Type B pancreatic cell (in vitro differentiated cells): ENCODE measurements at places on chromosomes 12 and 14.

GRCh38 chr14:73452341-73453186 lies 5.8 kb downstream of the NUMB start:
- H3K27ac ChIP-seq = no peak overlapping the region
- no peaks in the 10 kb centered on the region for H3K27me3 ChIP-seq
- H3K4me1 ChIP-seq = peaks cover 20% of the 10 kb centered on the region

DNA sequence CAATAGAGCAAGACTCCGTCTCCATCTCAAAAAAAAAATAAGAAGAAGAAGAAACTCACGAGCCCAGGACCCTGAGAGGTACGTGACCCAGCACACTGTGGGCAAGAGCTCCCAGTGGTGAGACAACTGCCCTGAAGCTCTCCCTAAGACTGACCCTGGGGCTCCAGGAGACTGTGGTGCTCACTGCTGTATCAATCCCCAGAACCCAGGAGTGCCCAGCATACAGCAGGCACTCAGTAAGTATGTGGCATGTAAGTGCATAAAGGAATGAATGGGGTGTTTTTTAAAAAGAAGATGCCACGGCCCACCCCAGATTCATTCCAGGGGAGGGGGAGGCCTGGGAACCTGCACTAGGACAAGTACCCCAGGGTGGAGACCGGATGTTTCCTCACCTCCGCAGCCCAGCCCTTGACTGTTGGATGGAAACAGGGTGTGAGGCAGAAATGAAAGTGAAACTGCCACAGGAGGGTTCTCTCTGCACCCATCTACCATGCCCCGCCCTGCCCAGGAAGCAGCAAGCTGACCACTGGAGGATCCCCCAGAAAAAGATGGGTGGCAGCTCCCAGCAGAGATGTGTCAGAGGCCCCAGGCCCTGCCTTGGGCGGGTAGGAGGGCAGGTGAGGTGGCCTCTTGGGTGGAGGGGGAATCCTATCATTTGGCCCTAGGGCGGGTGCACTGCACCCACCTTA lies 12.2 kb downstream of the ITPK1 start:
- DNase-seq = no peak
- peaks cover 14% of the 10 kb centered on the region for H3K4me1 ChIP-seq
- H3K27ac ChIP-seq = no peak overlapping the region

- peaks cover 20% of the 10 kb centered on the region for H3K27me3 ChIP-seq
- H3K4me1 ChIP-seq = peaks cover 3% of the 10 kb centered on the region
- peaks cover 3% of the 10 kb centered on the region for H3K36me3 ChIP-seq
- no peak overlapping the region for H3K27ac ChIP-seq
- DNase-seq = no peak
- no peak overlapping the region for H3K4me3 ChIP-seq
These were observed 209.7 kb downstream of the BCAT1 start for GRCh38 chr12:24739106-24739779.

DNA sequence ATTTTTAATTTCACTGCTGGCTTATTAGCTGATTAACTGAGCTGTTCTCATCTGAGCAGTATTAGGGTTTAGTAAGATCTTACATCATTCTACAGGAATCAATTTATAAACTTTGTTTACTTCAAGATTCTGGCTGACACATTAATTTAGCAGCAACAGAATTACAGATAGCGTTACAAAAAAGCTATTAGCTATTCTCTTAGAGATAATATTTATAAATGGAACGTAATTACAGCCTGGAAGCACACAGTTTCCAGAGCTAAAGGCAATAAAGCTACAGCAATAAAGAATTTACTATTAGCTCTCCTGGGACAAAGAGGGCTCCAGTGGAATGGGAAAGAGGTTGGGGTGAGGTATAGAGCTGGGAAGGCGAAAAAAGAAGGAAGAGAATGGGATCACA lies 34.7 kb downstream of the PDE6H start:
- no peak overlapping the region for H3K27ac ChIP-seq
- peaks cover 5% of the 10 kb centered on the region for H3K36me3 ChIP-seq
- no peak overlapping the region for H3K4me3 ChIP-seq
- H3K27me3 ChIP-seq = peaks cover 46% of the 10 kb centered on the region
- H3K4me1 ChIP-seq = peaks cover 4% of the 10 kb centered on the region
- DNase-seq = no peak

DNA sequence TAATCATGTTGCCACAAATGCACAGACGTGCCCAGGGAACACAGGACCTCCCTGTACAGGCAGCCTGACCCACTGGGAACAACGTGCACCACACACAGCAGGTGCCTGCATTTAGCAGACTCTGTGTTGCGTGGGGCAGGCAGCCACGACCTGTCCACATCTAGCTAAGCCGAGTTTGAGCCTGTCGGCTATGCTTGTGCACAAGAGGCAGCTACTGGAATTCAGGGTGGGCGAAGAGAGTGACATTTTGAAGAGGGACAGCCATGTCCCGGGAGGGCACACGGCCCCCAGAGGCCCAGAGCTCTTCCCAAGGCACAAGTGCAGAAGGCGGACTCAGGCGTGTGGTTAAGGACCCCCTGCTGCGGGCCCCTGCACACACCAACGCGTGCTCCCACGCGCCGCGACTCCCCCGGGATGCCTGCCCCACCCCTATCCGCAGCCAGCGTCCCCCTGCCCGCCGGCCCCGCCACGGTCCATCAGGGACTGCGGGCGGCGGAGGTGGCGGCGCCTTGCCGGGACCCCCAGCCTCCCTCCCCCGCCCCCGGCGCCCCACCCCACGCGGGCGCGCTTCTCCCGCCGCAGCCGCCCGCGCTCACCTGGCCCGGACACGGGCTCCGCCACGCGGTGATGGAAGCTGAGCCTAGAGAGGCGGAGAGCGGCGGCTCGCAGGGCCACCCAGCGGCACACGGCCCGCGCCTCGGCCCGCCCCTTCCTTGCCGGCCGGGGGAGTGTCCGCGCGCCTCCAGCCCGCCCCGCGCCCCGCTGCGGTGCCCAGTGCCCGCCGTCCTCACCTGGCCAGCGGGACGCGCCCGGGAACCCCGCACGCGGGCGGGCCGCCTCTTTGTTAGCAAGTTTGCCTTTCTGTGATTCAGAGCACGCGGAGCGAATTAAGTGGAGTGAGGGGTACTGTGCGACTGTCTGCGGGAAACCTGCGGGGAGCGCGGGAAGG lies 125.3 kb upstream of the PRMT8 start:
- H3K27me3 ChIP-seq = peaks cover 43% of the 10 kb centered on the region
- no peak for DNase-seq
- peaks cover 3% of the 10 kb centered on the region for H3K36me3 ChIP-seq
- H3K27ac ChIP-seq = peak overlapping the region; percentile 59
- H3K4me3 ChIP-seq = peak overlapping the region; percentile 88
- no peaks in the 10 kb centered on the region for H3K4me1 ChIP-seq
